NCI-H510A treated with DMSO at 0.1 percent for 48 hours (cell line): ENCODE measurements at places on chromosomes 3 and 15.

DNA sequence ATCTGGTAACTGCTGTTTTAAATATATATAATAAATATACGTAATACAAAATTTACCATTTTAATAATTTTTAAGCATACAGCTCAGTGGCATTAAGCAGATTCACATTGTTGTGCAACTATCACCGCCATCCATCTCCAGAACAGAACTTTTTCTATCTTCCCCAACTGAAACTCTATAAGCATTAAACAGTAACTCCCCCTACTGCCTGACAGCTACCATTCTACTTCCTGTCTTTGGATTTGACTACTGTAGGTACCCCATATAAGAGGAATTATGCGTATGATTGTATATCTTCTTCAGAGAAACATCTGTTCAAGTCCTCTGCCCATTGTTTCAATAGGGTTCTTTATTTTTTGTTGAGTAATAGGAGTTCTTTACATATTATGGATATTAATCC is 36.8 kb downstream of the EID1 start:
- DNase-seq: no peak

DNA sequence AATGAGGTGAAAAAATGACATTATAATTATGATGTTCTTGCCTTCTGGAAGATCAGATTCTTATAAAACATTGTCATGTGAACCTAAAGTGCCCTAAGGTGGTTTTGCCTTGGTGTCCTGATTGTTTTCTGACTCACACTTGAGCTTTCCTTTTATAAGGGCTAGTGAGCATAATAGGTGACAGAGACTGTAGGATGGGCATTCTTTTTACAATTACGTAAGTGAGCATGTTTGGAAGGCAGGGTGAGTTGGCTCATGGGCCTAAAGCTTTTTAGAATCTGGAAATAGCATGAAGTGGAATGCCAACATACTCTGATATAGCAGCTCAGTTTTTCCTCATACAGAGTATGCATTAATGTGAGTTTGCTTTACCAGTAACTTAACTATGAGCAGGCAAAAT is 41.2 kb downstream of the CRYBG3 start:
- no peak for DNase-seq

DNA sequence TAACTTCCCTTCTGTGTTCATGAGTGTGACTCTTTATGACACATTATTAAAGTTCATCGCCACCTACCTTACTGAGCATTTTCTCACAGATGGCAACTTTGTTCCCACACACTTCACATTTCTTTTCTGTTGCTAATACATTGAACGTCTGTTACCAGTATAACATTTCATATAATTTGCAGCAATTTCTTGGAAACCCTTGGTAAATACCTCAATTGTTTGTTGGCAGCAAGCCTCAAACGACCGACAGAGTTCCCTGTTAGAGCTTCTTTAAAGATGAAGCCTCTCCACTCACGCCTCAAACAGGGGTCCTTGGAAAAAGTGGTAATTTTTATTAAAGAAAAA is 3.2 kb upstream of the CHSY1 start:
- no peak for DNase-seq

DNA sequence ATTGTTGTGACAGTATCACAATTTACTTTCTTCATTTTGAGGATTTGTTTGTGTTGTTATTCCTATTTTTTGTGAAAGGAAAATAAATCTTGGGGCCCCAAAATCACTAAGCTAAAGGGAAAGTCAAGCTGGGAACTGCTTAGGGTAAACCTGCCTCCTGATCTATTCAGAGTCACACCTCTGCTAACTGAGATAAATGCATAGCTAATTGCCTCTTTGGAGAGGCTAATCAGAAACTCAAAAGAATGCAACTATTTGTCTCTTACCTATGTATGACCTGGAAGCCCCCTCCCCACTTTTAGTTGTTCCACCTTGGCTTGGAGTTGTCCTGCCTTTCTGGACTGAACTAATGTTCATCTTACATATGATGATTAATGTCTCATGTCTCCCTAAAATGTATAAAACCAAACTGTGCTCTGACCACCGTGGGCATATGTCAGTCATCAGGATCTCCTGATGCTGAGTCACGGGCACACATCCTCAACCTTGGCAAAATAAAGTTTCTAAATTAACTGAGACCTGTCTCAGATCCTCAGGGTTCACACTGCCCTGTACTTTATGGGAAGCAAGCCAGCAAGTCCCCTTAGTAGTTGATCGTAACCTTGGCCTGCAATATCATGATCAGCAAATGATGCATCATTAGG is 523.2 kb upstream of the GOLIM4 start:
- no peak for DNase-seq

- DNase-seq: no peak
Measured at GRCh38 chr15:100167884-100168375, 173.8 kb downstream of the ADAMTS17 start.

DNA sequence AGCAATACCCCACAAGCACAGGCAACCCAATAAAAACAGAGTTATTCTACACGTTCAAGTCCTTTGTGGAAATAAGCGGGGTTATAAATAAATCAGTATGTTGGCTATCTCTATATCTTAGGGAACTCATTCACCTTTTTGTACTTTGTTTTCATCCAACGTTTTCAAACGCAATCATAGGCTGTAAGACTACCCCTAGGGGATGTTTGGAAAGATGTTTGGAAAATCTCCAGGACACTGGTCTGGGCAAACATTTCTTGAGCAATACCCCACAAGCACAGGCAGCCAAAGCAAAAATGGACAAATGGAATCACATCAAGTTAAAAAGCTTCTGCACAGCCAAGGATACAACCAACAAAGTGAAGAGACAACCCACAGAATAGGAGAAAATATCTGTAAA is 70.1 kb downstream of the CLDN11 start:
- DNase-seq: no peak

GRCh38 chr15:66228807-66229735 is 24.5 kb downstream of the MEGF11 start:
- no peak for DNase-seq

GRCh38 chr3:105343991-105344390 is 22.7 kb upstream of the ALCAM start:
- DNase-seq: no peak

DNA sequence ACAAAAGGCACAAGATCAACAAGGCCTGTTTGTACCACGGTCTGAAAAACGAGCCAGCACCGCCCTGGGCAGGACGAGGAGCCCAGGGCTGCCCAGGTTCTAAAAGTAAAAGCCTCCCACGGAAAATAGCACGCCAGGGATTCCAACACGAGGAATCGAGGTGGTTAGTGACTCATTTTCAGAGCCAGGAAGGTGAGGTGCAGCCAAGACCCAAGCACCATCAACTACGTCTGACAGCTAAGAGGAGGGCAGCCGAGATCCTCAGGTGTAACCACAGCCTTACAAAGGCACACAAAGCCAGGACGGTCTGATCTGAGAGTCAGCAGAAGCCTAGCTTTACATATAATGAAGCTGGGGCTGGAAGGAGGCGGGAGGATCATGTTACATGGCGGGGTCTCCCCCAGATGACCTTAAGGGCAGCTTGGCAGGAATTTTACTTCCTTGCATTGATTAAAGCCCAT is 52.5 kb downstream of the ATP10A start:
- DNase-seq: no peak

GRCh38 chr3:139638518-139638917 is 39.3 kb downstream of the NMNAT3 start:
- no peak for DNase-seq

GRCh38 chr3:123080864-123081562 is 14.2 kb downstream of the PDIA5 start:
- DNase-seq: no peak

DNA sequence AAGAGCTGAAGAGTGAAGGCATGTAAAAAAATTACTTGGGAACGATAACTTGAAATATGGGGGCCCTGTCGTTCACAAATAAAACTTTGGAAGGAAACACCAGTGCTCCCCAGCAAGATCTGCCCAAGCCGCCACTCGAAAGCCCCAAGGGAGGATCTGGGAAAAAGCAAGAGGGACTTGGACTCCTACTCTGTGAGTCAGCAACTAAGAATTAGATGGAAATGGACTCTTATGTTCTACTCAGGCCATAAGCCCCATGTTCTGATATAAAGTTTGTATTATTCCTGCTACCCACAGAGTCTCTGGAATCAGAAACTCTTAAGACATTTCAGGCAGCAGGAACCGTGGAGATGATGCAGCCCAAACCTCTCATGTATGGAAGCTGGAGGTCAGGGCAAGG is 75.7 kb downstream of the ITGB5 start:
- DNase-seq: no peak

GRCh38 chr15:51232581-51232980 is 105.8 kb downstream of the CYP19A1 start:
- DNase-seq: no peak

- DNase-seq: no peak
Measured at GRCh38 chr15:94722024-94722636, 490.8 kb downstream of the MCTP2 start.

DNA sequence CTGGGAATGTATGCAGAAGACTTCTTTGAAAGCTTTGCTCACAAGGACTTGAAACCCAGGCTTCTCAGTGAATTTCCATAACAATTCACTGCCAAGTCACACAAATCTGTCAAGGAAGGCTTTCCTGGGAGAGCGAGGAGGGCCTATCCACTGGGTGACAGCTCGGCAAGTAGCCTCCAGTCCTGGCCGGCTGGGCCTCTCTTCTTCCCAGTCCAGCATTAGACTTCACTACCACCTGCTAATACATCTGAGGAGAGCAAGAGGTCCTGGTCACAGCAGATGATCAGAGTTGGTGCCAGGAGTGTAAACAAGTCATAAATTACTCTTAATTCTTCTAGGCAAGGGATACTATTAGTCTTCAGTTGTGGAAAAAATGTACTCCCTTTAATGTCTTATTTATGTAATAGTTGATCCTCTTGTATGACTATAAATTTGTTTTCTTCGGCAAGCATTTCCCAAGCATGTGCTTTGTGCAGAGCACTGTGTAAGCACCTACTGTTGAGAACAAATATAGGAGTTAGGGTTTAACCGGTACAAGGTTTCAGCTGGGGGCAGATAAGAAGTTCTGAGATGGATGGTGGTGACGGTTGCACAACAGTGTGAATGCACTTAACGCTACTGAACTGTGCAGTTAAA is 162.9 kb downstream of the VGLL4 start:
- peak; percentile 84 for DNase-seq

- no peak for DNase-seq
Measured at GRCh38 chr3:18687286-18687685, 262.1 kb upstream of the SATB1 start.

DNA sequence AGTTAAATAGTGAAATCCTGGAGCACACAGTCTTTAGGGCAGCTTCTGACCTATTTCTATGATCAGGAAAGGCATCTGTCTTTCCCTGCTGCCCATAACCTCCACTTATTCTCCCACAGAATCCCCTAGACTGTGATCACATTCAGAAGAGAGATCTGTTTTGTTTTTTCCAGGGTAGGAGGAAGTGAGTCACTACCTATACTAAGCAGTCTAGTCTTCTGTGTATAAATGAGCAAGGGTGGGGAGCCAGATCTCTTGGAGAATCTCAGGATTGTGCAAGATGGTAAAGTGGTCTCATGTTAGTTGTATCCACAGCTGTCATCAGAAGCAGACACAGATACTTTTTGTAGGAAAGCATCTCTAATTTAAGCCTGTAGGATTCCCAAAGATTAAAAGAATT is 11.8 kb upstream of the FBXO22 start:
- no peak for DNase-seq

- DNase-seq: peak; percentile 0
Measured at GRCh38 chr3:89107461-89108290, at the start of gene EPHA3. TSS of gene EPHA3 (plus strand) at chr3:89107621. CDS start at chr3:89107749, 128 bp downstream.

DNA sequence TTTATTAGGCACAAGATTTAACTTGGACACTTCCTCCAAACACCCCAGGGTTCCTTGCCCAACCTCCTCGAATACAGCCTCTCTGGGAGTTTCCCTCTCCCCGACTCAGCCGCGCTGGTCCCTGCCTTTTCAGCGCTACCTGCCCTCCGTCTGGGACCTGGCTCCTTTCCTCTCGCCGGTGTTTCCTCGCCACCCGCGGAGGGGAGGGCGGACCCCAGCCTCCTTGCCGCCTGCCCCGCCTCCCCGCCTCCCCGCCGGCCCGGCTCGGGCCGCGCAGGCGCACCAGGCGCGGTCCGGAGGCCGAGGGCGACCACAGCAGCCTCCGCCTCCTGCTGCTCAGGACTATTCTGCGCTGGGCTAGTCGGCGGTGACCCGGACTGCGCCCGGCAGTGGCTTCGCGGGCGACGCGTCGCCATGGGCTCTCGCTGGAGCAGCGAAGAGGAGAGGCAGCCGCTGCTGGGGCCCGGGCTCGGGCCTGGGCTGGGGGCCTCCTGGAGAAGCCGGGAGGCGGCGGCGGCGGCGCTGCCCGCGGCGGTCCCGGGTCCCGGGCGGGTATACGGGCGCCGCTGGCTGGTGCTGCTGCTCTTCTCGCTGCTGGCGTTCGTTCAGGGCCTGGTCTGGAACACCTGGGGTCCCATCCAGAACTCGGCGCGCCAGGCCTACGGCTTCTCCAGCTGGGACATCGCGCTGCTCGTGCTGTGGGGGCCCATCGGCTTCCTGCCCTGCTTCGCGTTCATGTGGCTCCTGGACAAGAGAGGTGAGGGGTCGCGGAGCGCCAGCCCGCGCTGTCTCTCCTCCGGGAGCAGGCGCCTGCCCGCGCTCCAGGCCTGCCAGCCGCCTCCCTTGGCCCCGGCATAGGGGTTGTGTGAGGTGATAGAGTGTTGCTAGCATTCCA is at the start of gene SLC49A4:
Gene SLC49A4, plus strand, starts transcription at position 291 of the 895 bp plus-strand sequence. Its CDS starts 124 bp downstream, at position 415.
- DNase-seq: no peak

- peak; percentile 29 for DNase-seq
Measured at GRCh38 chr3:126522363-126522788, 1.6 kb upstream of the CHST13 start.

DNA sequence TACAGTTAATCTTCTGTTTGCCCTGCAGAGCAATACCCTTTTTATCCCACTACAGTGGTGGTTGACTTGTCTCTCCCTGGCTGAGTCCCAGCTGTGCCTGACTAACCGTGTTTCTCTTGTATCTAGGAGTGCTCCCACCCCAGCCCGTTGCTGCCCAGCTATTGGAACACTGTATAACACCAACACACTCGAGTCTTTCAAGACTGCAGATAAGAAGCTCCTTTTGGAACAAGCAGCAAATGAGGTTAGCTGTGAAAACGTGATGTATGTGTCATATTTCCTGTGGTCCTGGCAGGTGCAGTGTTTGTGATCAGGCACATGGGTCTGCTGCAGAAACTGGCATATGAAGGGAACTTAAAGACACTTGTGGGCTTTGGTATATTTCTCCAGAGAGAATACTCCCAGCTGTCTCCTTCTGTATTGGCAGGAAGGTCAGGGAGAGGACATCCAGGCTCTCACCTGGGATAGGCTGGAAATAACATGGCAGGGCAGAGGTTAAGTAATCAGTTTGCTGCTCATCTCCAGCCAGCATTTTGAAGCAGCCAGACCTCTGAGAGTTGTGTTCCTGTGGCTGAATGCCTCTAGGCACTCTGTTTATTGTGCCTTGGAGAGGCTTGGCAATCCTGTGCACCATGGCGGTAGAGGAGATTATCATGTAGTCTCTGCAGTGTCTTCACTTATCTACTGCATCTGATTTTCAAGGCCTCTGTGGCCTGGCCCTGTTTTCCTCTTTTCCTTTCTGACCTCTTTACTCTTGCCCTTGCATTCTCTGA is 34.8 kb downstream of the ATG7 start:
- DNase-seq: no peak

GRCh38 chr3:188573291-188573940 is 419.5 kb downstream of the LPP start:
- no peak for DNase-seq

- DNase-seq: no peak
Measured at GRCh38 chr15:27091270-27091940, 120.4 kb downstream of the GABRG3 start.
